Muscle of back (tissue), 13 donors: ENCODE measurements at places on chromosomes 1 and 21.

DNA sequence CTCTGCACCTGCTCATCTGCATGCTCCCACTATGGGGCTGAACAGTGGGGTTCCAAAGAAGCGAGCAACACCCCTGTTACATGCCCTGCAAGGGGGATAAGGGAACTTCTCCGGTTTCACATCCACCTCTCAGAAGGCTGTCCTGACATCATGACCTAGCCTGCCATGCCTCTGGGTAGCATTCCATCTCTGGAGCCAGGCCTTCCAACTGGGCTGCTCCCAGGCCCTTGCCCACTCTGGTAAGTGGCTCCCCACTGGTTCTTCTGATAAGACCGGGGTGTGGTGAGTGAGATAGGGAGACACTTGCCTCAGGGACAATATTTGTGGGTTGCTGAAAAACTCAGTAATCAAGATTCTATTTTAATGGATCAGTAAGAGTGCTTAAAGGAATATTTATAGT is 57.8 kb downstream of the KCNJ15 start:
- DNase-seq: no peak

- DNase-seq: no peak
Observed at GRCh38 chr1:155032886-155033285, 695 bp downstream of the DCST2 start.

GRCh38 chr1:17605582-17606344 is 66.3 kb downstream of the ARHGEF10L start:
- DNase-seq: no peak

- peak; percentile 65 for DNase-seq
Observed at GRCh38 chr1:217089361-217090014, 366.3 kb upstream of the ESRRG start.

- no peak for DNase-seq
Observed at GRCh38 chr1:247407180-247407616, 8.8 kb upstream of the NLRP3 start.

DNA sequence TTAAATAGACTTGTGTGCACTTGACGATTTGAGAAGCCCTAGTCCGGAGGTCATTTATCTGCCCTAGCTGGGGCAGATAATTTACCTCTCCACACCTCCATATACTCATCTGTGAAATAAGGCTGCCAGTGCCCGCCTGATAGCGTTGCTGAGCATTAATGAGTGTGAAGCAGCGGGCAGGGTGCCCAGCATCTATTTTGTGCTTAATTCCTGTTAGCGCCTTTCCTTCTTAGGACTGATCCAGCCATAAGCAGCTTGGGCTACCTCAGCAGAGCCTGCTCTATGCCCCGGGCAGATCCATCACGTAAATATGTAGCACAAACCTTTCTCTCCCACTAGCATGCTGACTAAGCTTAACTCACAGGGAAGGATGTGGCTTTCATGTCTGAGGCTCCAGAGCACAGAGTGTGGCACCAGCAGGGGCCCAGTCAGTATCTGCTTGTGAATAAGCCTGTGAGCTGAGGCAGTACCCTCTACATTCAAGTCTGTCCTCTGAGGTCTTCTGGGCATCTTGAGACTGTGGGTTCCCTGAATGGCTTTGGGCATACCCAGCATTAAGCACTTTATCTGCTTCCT is 21.5 kb upstream of the RNF187 start:
- DNase-seq: no peak

- DNase-seq: peak; percentile 63
Observed at GRCh38 chr1:210294999-210295745, 33.5 kb upstream of the HHAT start.

- no peak for DNase-seq
Observed at GRCh38 chr1:172940174-172940855, 110.4 kb downstream of the TNFSF18 start.

DNA sequence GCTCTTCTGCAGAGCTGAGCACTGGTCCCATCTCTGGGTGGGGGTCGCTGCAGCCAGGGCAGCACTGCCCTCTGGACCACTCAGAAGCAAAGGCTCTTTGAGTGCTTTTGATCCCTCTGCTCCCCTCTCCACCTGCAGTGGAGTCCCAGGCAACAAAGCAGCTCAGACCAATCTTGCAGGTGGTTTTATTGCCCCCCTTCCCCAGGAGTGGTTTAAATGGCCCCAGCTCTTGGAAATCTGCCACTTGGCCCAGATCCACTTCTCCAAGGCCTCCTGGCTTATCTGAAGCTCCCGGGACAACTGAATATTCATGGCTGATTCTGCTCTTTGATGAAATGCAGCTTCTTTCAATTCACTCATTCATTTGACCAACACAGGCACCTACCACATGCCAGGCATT is 2.7 kb downstream of the STUM start:
- DNase-seq: no peak

GRCh38 chr1:212976586-212976985 is 26.2 kb downstream of the VASH2 start:
- no peak for DNase-seq

- no peak for DNase-seq
Observed at GRCh38 chr1:60277269-60277668, 203.7 kb upstream of the C1orf87 start.

DNA sequence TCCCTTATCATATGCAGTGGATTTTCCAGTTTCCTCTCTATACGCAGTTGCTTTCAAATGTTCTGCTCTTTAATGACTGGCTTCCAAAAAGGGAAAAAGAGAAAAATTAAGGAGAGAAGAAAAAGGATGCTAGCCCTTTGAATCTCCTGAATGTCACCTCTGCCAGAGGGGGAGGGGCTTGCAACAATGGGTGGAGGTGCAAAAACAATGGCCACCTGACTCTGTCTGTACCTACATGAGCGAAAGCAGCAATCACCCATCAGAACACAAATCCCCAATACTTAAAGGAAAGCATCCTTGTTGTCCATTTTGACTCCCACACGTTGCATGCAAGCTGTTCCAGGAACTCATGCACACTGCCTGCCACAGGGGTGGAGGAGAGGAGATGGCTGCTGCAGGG is 61.2 kb downstream of the CCDC30 start:
- DNase-seq: no peak

DNA sequence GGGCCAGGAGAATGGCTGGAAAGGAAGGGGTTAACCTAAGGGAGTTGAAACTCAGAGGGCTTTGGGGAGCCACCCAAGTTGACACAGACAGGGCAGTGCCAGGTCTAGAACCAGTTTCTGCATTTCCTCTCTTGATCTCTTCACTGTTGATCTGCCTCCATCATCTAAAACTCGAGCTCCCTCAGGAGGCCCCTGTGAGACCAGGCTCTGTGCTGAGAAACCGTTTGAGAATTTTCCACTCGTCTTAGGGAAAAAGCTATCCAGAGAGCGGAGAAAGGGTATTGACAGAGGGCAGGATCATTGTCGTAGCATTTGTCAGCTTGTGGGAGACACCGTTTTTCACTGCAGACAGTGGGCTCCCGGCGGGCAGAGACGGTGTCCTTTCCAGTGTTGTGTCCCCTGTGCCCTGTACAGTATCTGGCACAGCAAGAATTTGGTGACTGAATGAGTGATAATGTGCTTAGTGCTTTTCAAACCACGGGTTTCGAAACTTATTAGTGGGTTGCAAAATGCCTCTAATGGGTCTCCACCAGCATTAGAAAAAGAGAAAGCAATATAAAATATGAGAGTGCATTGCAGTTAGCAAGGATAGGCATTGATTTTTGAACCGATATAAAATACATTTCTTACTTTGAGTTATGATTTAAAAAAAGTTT is 31.1 kb downstream of the PROK1 start:
- DNase-seq: no peak

DNA sequence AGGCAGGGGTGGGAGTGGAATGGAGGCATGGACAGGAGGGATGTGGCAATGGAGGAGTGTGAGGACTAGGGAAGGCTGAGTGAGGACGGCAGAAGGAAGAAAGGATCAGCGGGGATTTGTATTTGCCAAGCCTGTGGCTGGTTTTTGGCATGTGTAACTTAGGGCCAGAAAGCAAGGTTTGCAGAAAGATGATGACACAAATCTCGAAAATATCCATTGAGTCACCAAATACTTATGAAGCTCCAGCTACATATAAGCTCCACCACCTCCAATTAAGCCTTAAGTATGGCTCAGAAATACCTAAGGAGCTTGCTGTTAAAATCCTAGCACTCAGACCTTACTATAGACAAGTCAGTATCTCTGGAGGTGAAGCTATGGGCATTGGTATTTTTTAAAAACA is 90.1 kb downstream of the OMA1 start:
- DNase-seq: no peak

DNA sequence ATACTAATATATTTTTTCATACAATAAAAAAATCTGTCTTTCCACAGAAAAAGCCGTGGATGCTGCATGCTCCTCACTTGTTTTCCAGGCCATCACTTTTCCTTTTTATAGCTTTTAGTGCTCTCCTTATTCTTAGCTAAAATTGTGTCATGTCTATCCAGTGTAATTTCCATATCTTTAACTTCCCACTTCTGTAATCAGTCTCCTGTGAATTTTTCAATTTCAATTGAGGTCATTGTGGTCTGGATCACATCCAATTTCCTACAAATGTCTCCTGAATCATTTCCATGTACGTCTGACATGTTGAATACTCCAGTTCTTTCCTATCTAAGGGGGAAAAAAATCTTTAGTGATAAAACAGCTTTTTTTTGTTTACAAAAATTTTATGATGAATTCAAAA is 838.2 kb upstream of the B3GALT2 start:
- DNase-seq: peak; percentile 5

- DNase-seq: no peak
Observed at GRCh38 chr1:110258734-110259133, 48.6 kb downstream of the KCNC4 start.

GRCh38 chr1:19979494-19979977 is at the start of gene PLA2G2A:
TSS of gene PLA2G2A (minus strand) at chr1:19979618. CDS start at chr1:19978773, 845 bp downstream.
- DNase-seq: peak; percentile 7

- no peak for DNase-seq
Observed at GRCh38 chr1:6465461-6466005, 440 bp downstream of the TNFRSF25 start.

DNA sequence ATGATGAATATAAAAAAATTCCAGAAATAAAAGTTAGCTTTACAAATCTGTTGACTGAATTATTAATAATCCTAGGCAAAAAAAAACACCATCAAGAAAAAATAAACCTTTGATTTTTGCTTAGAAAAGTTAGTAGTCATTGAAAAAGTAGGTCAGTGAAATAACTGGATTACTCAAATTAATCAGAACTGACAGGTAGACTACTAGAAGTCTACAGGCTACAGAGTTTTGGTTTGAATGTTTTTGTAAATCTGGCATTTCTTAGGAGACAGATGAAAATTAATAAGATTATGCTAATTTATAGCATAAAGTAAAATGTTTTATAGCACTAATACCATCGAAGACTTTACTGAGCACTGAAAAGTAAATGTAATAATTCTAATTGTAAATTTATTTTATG is 511.9 kb downstream of the PTPRC start:
- DNase-seq: no peak

GRCh38 chr1:158799689-158800088 is 18.7 kb upstream of the OR6N2 start:
- DNase-seq: no peak

DNA sequence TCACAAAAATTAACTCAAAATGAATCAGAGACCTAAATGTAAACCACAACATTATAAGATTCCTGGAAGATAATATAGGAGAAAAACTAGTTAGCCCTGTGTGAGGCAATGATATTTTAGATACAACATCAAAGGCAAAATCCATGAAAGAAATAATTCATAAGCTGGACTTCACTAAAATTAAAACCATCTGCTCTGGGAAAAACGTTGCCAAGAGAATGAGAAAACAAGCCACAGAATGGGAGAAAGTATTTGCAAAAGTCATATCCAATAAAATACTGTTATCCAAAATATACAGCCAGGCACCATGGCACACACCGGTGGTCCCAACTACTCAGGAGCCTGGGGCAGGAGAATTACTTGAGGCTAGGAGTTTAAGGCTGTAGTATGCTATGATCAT is 70.3 kb downstream of the SYF2 start:
- DNase-seq: peak; percentile 28

- DNase-seq: no peak
Observed at GRCh38 chr1:44988531-44989156, 2.2 kb upstream of the EIF2B3 start.

DNA sequence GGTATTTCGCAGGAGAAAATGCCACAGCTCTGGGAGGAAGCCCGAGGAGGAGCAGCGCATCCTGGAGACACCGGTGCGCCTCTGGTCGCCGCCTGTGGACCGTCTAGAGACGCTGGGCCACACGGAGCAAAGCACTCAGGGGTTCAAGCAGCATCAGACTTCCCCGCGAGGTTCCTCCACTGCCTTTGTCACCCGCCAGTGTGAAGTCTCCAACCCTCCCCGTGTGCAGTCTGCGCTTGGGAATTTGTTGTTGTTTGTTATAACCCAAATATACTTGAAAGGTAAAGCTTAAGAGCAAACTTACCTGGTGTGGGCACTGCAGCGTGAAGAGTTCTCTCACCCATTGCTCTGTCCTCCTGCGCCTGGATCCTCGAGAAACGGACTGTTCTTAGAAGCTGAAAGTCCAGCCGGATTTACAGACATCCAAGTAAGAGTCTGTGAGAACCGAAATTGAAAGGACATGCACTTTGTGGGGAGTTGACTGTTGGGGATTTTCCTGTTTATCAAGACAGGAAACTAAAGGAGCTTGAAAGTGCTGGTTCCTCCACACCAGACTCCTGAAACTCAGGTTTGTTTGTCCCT is at the start of gene GBP4:
GBP4 (minus strand) TSS at position 452 of the 582 bp plus-strand sequence; CDS start at position 344, 108 bp downstream.
- DNase-seq: peak; percentile 30

GRCh38 chr1:33361532-33362235 is 40.8 kb upstream of the A3GALT2 start:
- DNase-seq: no peak

DNA sequence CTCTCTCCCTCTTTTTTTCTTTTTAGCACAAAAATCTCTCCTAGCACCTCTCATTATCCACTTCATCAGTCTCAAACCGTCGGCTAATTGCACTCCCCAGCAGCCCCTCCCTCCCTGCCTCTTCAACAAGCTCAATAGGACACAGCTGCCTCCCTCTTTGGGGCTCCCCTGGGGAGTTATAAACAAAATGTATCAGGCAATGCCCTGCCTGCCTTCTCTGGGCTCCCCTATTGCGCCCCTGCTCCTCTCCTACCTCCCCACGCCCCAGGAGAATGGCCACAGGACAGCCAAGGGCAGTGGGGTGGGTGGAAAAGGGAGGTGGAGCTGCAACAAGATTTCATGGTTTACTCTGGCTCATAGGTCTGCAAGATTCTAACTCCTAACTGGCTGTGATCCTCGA is 147.1 kb upstream of the GRIK3 start:
- no peak for DNase-seq

- peak; percentile 63 for DNase-seq
Observed at GRCh38 chr1:197919346-197920066, 2.3 kb downstream of the LHX9 start.

GRCh38 chr1:41481109-41481775 is 3.2 kb downstream of the EDN2 start:
- no peak for DNase-seq

- DNase-seq: no peak
Observed at GRCh38 chr1:175244206-175244605, 51.6 kb upstream of the KIAA0040 start.

- no peak for DNase-seq
Observed at GRCh38 chr1:41362357-41362721, 1.1 kb downstream of the FOXO6 start.

- DNase-seq: no peak
Observed at GRCh38 chr1:67827688-67828087, 5.6 kb downstream of the GNG12 start.

- no peak for DNase-seq
Observed at GRCh38 chr1:17841944-17842343, 86.8 kb downstream of the ACTL8 start.

- DNase-seq: no peak
Observed at GRCh38 chr1:22963044-22963677, 9.5 kb downstream of the LACTBL1 start.
